Upper lobe of right lung (tissue), 1 donor: ENCODE measurements at places on chromosomes 1 and 21. TPM values are rescaled to one million over a fixed set of nuclear protein-coding genes. Genes with fewer than 3 reads are reported as not detected.

TFF2 gene
- not detected for total RNA-seq

OR2T1 gene
- total RNA-seq: not detected

THEMIS2 gene
- 89.6 TPM for total RNA-seq

CACNA1S gene
- 0.55 TPM for total RNA-seq

KRTAP13-4 gene
- total RNA-seq: not detected

- DNase-seq: no peak
Measured at GRCh38 chr1:174265282-174265681, 106.0 kb downstream of the RABGAP1L start.

DNA sequence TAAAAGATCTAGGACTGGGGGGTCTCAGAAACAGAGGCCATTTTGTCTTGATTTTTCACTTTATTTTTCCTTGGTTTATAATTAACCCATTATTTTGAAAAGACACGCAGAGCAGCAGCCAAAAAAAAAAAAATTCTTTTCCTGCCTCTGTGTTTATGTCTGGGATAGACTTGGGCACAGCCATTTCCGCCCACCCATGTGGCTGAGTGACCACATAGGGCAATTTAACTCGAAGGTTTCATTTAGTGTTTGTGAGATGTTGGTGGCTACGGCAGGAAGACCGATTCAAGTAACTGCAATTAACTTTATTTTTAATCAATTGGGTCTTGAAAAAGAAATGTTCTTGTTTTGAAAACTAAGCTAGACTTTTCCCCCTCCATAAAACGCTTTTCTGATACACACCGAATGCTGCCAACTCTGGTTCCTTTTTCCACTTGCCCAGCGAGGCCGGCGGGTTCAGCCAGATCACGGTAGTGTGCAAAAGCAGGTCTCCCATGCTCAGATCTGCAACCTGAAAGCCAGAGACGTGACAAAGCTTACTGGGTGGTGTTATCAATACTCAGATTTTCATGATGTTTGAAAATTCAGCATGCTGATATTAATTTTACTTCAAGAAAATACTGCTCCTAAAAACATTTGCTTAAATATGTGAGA is 97.4 kb upstream of the KRTAP19-8 start:
- no peak for DNase-seq

DNA sequence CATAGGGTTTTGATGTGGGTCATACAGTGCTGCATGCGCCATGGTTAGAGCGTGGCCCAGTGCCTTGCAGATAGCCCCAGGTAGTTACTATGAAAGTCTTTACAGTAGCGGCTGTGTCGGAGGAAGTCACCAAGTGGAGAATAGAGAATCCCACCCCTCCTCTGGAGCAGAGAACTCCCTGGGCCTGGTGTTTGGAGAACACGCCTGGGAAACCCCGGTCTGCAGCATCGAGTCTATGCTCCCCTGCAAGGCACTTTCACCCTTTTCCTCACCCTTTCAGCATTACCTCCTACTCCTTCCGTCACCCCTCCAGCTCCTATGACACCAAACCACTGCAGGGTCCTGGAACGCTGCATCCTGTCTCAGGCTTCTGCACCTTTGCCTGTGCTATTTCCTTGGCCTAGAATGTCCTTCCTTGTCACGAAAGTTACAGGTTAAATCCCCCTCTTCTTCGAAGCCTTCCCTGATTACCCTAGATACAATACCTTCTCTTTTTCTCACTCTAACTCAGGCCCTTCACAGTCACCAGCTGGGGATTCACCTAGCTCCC is 2.7 kb upstream of the SLC1A7 start:
- DNase-seq: no peak

- DNase-seq: peak; percentile 69
Measured at GRCh38 chr1:68230901-68231626, 1.3 kb downstream of the WLS start.

GRCh38 chr1:28102189-28102588 is 13.8 kb upstream of the EYA3 start:
- no peak for DNase-seq

- DNase-seq: no peak
Measured at GRCh38 chr1:232830661-232831060, 25.4 kb downstream of the MAP10 start.

- no peak for DNase-seq
Measured at GRCh38 chr21:15062606-15062965, 2.2 kb downstream of the NRIP1 start.

DNA sequence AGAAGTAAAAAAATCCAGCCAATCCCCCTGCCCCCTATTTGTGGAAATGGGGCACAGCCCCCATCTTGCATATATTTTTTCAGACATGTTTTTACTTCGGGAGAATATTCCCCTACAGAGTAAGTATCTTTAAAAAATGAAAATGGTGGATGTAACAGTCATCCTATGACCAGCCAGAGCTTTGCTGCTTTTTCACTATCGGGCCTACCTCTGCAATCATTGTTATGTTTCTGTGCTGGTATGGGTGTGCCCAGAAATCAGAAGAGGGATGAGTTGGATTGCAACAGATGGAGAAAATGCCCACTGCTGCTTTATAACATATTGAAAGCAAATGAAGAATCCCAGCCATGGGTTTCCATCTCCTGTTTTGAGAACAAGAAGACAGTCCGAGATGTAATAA is 2.9 kb downstream of the CD247 start:
- DNase-seq: no peak

GRCh38 chr1:86067626-86068025 is 88.9 kb downstream of the COL24A1 start:
- DNase-seq: no peak

DNA sequence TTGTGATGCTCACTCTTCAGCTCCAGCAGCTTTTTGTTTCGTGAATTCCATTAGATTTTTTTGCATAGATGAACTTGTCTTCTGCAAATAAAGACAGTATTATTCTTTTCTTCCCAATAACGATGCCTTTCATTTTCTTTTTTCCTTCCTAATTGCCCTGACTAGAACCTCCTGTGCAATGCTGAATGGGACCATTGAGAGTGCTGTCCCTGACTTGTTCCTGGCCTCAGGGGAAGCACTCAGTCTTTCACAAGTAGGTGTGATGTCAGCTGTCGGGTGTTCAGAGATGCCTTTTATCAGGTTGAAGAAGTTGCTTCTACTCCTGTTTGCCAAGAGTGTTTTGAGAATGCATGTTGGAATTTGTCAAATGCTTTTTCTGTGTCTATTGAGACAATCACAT is 64.3 kb upstream of the ADARB1 start:
- no peak for DNase-seq

GRCh38 chr1:159071970-159072582 is 4.5 kb downstream of the AIM2 start:
- DNase-seq: no peak

DNA sequence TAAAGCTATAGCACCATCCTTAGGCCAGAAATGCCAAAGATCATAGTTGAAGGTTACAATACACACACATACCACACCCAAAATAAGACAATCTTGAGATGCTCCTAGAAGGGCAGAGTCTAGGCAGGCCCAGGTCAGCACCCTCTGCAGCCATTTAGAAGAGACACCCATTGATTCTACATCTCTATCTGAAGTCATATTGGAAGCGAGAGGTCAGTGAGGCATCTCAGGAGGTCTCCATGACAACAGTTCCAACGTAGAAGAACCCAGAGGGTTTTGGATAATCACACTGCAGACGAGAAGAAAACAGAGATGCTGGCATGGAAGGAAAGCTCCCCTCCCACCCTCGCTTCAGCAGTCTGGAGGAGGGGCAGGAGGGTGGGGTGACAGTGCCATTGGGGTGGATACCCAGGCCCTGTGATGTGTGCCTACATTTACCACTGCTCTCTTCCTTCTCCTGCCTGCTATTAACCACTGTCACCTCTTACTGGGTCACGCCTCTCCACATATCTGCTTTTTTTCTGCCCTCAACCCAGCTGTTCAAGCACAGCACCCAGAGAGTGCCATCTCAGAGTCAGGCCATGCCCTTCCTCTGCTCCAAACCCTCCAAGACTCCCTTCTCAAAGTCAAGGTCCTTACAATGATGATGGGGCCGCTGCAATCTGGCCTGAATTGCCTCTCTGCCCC is 6.2 kb downstream of the TMCO4 start:
- DNase-seq: no peak

- no peak for DNase-seq
Measured at GRCh38 chr1:166603296-166603695, 236.0 kb upstream of the POGK start.

DNA sequence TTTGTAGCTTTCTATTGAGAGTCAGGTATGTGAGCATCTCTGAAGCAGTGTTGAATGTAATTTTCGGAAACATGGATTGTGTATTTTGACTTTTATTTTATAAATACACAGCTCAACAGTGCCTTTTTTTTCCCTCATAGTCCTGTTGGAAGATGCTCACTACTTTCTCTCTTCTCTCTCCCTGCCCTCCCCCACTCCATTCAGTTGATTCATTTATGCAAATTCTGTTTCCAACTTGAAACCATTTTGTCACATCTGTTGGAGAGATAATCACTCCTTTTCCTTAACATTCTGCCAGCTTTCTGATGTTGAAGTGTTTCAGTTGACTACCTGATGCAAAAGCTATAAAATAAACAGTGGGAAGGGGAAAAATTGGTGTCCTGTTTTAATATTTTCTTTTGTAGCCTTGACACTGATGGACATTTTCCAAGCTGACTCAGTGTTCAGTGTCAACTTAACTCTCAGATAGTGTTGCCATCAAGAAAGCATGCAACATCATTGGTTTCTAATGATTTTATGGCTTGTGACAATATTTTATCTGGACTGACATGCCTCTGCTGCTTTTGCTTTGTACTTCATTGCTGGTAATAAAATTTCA is 194.5 kb downstream of the HS2ST1 start:
- DNase-seq: no peak

DNA sequence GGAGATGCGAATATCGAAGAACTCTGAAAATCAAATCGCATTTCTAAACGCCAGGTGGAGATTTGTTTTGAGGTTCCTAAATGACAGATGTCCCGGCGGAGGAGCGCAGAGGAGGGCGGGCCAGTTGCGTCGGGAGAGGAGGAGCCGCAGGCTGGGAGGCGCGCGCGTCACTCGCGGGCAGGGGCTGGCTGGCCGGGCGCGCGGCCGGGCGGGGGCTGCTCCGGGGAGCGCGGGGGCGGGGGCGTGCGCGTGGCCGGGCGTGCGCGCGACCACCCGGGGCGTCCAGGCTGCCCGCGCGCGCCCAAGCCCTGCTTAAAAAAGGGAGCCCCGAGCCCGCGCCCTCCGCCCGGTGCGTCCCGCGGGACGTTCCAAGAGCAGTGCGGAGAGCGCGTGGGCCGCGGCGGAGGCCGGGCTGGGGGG is 47.3 kb downstream of the H3-3A start:
- peak; percentile 95 for DNase-seq

GRCh38 chr21:29939924-29940275 is at the start of gene GRIK1:
Gene GRIK1, minus strand, starts transcription at chr21:29939996.
- DNase-seq: no peak

GRCh38 chr1:247175458-247175857 is 3.6 kb upstream of the ZNF124 start:
- DNase-seq: no peak

DNA sequence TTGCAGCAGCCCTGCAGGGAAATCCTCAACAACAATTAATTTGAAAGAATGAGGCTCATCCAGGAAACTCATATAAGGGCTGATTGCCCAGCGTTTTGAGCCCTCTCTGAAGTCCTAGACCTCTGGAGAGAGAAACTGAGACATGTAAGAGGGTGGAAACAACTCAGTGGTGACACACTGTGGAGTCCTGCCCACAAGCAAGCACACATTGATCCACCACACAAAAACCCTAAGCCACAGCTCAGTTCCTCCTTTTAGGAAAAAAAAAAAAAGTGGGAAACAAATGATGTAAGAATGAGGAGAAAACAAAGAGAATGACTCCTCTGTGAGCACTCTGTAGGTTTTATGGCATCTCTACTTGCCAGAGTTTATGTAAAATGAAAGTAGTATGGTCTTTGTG is 22.9 kb upstream of the PLA2G5 start:
- no peak for DNase-seq

DNA sequence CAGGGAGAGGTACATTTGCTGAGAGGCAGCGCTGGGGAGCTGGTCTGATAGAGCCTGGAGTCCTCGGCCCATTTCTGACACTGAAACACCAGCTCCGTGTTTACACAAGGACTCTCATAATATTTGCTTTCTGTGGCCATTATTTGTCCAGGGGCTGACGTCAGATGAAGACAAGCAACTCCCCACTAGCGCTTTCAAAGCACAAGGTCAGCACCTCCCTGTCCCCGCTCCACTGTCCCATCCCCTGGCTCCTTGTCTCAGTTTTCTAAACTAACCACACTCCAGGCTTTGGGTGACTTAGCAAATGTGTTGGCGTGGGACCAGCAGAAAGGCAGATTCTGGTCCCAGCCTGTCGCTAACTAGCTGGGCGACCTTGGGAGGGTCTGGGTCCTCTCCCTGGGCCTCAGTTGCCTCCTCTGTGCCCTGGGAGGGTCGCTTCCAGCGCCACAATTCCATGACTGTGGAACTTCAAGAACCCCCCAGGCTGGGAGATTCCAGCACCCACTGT is 37.4 kb upstream of the ZBTB40 start:
- peak; percentile 79 for DNase-seq

GRCh38 chr1:156508205-156508954 is 7.8 kb upstream of the MEF2D start:
- DNase-seq: peak; percentile 85

- no peak for DNase-seq
Measured at GRCh38 chr1:108075055-108075454, 110.1 kb upstream of the VAV3 start.

DNA sequence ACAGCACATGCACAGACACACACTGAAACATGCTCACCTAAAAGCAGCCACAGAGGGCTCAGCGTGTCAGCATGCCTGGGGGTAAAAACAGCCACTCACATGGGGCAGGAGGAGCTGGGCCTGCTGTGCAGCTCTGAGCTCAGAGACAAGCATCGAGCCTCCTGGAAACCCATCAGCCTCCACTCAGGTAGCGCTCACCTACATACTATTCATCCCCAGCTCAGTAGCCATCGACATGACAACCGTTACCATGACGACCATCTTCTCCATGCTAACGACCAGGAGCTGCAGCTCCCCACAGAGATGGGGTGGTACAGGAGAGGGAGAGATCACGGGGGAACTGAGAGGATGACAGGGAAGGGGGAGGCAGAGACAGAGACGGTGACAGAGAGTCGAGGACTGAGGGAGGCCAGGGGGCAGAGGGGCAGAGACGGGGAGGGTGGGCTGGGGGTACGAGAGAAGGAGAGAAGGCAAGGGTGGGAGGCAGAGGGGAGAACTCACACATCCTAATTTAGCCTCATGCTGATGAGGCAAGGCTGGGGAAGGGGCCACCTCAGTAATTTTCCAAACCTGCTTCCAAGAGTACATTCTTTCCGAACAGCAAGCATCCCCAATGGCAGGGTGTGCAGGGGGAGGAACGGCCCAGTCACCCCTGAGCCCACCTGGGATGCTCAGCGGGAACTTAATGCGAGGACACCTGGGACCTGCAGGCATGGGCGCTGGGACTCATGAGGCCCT is 28.4 kb downstream of the SDC3 start:
- no peak for DNase-seq

DNA sequence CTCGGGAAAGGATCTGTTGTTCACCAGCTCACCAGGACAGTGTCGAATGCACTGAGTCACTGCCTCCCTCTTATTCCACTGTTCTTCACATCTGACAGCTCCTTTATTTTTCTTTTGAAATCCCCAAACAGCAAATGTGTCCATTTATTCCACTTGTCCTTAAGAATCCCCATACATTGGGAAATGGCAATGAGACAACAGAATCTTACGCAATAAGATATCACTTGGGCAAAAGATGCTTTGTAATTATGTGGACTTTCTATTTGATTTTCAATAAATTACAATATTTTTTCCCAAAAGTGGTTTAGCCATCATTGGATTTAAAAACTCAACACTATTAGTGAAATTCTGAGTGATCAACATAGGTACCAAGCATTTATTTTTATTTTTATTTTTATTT is 3.7 kb downstream of the KRTAP20-2 start:
- DNase-seq: no peak
